Effector memory CD4-positive, alpha-beta T cell (primary cell): ENCODE measurements at places on chromosomes 11 and 22.

- DNase-seq, result no peak
Observed at GRCh38 chr11:125132596-125132995, 21.2 kb upstream of the TMEM218 start.

GRCh38 chr22:27892811-27893210, 26.2 kb downstream of the PITPNB start:
- DNase-seq, result no peak

DNA sequence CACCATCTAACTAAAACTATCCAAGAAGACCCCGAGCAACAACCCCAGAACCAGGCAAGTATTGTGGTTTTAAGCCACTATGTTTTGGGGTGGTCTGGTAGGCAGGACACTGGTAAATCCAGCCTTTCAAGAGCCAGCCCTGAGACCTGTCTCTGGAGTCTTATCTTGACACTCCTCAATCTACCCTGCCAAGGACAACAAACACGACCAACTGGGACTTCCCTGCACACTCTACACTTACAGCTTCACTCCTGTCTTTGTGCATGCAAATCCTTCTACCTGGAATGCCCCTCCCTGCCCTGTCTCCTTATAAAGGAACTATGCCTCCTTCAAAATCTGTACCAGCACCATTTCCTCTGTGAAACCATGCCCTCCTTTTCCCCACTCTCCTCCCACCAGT, 107.3 kb downstream of the RPL27A start:
- DNase-seq, result no peak

- DNase-seq, result no peak
Observed at GRCh38 chr22:44913198-44913983, 96.4 kb downstream of the PHF21B start.

DNA sequence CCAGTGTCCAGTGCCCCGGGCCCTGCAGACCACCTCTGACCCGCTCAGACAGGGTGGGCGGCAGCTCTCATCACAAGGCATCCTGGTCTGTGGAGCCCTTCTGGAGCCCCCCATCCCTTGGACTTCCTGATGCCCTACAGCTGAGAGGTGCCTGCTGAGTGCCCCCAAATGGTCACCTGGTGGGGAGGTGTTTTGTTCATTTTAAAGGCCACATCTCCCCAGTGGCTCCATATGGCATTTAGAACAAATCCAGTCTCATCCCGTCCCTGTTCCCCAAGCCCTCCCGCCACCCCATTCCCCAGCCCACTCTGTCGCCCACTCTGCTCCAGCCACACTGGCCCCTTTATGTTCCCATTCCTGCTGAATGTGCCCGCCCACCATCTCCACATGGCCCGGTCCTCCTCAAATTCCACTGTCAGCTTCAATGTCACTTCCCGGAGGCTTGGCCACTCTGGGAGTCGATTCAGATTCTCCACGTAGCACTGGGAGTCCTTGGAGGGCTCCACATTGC, 32.8 kb downstream of the OSBPL5 start:
- DNase-seq, result no peak

GRCh38 chr22:34866495-34867131, 199.3 kb upstream of the ISX start:
- DNase-seq, result no peak

GRCh38 chr11:134438542-134439537, 26.8 kb upstream of the B3GAT1 start:
- no peak for DNase-seq

DNA sequence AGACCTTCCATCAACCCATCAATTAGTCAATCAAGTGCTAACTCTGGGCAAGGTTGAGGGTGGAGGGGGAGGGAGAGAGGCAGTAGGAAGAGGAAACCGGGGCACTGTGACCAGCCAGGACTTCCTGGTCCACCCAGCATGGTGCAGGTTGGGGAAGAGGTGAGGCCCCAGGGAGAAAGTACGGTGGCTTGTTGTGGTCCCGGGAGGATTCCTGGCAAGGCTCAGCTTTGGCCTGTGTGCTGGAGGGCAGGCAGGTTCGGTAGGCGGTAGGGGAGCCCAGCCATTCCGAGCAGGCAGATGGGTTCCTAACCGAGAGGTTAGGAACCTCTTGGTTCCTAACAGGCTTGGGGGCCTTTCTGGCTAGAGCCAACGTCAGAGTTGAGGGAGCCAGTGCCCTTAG, 10.8 kb downstream of the ST14 start:
- DNase-seq, result no peak

DNA sequence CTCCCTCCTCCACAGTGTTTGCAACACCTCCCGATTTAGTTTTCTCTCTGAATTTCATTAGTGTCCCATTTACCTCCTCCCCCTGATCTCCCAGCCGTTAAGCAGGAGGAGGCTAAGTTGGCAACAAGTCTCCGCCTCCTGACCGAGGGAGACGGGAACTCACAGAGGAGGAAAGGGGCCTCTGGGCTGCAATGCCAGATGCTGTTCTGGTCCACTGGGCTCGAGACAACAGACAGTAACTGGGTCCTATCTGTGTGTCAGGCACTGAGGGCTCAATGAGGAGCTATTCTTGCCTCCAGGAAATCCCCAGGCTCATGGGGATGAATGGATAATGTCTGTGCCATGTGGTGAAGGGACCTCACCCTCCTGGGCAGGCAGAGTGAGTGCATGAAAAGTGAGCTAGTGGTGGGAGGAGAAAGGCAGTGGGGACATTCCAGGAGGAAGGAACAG, 228.1 kb downstream of the TENM4 start:
- DNase-seq, result no peak

GRCh38 chr11:8577791-8578581, 16.0 kb downstream of the STK33 start:
- DNase-seq, result no peak

GRCh38 chr11:11669233-11669846, 47.5 kb upstream of the GALNT18 start:
- DNase-seq, result no peak

DNA sequence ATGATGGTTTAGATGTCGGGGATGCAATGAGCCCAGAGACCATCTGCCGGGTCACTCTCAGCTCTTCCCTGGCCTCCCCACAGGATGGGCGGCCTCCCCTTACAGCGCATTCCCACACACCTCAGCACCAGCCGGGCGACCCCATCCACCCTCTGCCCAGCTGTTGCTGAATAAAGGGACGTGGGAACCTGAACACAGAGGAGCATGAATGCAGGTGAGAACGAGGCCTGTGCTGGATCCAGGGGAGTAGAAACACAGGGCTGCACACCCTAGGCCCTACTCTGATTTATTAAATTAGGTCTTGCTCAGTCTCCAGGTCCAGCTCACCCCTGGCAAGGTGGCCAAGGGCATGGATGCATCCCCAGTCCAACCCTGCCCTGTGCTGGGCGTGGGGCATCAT, 180.5 kb downstream of the CTTN start:
- DNase-seq, result no peak
